ENCODE measurements at places on chromosomes 1 and 21.

DNA sequence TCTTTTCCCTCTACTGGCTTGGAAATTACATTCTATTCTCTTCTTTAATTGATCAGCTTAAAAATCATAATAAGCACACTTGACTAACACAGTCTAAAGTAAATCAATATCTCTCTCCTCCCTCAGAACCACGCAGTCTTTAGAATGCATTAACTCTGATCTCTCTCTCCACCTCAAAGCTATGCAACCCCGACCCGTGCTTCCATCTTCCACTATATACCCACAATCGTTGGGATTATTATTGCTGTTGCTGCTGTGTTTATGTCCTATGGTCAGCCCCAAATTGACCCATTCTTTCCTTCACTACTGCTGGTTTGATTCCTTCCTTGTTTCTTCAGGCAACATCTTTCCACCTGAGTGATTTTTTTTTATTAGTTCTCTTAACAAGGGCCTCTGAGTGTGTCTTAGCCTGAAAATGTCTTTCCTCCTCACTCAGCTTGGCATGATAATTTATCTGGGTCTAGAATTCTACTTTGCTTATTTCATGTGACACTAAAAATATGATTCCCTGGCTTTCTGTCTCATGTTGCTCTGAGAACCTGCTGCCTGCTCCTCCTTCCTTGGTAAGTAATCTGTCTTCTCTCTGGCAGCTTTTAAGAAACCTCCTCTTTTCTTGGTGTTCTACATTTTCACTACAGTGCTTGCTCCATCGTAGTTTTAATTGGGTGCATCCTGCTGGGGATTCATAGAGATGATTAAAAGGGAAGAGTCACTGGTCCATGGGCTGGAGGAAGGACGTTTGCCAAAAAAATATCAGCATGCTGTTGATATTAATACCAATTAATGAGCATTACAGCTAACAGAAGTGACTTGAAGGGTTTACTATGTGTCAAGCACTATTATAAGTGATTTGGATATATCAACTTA is 472.2 kb downstream of the MATN1 start:
- DNase-seq: no peak

- no peak for DNase-seq
Observed at GRCh38 chr1:31705080-31705866, 1.5 kb upstream of the COL16A1 start.

DNA sequence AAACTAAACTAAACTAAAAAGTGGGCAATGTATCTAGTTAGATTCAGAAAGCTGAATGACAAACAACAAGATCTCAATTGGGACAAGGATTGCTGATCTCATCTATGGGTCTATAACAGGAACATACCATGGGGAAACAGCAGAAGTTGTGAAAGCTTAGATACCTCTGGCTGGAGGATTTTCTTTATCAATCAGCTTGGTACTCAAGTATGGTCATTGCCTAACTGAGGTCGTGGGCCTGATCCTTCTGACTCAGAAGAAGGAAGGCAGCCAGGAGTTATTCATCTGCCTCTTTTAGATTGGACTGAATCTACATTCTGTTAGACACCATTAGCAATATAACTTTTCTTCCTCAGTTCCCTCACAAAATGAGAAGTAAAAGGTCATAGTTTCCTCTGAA is 39.7 kb downstream of the DNTTIP2 start:
- DNase-seq: no peak

DNA sequence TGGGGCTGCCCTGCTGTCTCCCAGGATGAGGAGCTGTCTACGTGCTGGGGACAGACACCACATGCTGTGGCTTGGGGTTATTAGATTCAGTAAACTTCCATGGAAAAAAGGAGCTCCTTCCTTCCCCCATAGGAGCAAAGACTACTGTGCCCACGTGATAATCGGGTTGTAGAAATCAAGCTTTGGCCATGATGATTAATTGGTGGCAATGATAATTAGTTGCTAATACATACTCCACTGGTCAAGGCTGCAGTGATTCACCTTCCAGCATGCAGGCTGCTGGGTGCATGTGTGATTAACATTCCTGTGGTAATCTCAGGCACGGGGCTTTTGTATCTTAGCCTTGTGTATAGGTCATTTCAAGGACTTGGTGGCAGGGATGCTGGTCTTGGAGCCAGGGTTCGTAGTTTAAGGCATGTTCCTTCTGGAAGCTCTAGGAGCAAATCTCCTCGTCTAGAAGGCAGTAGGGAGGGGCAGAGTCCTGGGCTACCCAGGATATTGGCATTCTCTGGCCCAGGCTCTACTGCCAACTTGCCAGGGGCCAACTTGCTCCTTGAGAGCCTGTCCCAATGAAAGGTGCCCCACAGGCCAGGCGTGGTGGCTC is 41.4 kb downstream of the TMCO4 start:
- no peak for DNase-seq

- DNase-seq: no peak
Observed at GRCh38 chr1:161260376-161261260, 2.1 kb downstream of the PCP4L1 start.

All from anterior cingulate cortex (tissue), 58 donors.